ENCODE measurements at places on chromosomes 1 and 21. TPM values are rescaled to one million over a fixed set of nuclear protein-coding genes. Genes with fewer than 3 reads are reported as not detected.

DNA sequence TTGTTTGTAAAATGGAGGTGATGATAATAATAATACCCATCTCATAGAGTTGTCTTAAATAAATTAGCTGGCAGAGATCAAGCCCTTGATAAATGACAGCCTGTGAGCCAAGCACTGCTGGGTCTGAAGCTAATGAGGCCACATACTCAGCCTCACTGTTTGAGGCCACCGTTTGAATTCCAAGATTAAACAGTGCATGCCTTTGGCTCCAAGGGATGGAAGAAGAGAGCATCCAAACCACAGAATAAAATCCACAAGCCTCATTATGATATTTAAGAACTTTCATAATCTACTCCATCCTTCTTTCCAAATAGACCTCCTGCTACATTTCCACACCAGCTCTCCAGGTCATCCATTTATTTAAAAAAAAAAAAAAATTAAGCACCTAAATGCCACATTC is 29.0 kb downstream of the TGFBR3 start:
- no peak for DNase-seq

DNA sequence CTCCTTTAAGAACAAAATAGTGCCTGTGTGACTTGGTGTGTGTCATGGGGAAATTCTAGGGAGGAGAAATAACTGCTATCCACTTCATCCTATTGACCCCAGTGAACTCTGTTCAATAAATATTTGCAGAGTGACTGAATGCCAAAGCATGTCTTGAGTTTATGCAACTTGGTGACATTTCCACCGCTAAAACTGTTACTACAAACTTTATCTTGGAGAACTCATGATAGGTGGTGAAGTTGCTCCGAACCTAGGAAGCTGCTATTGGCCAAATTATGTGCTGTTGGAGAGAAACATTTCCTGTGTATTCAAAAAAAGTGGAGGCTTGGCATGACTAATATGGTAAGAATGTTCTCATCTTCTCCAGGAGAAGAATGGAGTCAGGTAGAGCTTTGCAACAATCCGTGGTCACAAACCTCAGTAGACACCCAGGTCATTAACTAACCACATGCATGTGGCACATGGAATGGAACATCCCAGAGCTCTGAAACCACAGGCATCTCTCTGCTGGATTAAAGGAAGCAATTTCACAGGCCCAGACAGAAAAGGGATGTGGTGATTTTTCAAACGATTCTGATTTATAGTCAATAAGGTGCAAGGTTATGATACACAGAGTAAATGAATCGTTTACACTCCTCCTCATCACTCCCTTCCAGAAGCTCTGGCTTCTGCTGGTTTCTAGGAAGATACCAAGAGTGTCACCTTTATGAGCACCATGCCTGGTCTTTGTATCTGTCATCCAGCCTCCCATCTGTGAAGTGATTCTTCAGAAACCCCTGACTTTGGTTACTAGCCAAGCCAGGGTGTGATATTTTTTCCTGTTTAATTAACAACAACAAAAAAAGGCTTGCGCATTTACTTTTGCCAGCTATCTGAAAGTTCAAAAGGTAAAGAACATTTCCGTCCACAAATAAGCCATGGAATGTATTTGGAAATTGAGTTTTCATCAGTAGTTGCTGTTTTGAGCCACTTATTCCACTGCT is 361.1 kb downstream of the TGFB2 start:
- no peak for DNase-seq

- no peak for DNase-seq
These were observed 6.9 kb upstream of the NUAK2 start for GRCh38 chr1:205328476-205328875.

DNA sequence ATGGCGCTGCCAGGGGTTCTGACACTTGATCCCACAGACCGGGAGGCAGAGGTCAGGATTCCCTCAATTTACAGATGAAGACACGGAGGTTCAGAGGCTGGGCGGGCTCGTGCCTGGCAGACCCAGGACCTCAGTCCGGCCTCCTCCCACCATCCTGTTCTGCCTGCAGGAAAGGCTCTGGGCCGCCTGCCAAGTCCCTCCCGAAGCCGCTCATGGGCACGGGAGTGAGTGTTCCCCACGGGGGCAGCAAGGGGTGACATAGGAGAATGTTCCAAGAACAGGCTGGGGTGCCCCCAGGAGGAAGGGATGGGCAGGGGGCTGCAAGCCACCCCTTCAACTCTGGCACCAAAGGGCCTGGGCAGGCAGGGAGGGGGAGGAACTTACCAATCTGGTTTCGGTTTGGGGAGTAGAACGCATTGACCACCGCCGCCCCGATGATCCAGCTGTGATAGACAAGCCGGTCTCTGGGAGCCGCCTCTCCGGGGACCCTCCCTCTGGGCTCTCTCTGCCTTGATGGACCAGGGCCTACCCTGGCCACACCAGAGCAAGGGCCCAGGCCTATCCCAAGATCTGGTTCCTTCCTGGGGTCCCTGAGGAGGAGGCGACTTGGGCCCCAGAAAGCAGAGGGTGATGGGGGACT is 7.5 kb downstream of the PRXL2B start:
- DNase-seq, result no peak

DNA sequence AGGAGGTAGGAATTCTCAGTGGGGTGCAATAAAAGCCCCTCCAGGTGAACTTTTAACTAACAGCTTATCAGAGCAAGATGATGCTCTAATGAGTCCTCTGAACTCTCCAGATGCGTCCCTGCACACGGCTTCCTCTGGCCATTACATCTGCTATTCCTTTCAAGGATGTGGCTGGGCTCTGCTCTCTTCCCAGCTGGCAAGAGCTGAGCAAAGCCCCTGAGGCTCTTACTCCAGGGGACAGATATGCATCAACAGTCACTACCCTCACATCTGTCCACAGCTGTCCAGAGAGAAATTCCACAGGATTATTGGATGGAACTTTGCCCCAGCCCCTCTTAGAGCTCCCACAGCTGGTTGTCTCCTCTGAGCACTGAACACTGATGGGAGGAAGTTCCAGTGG is 267.8 kb downstream of the C1orf94 start:
- no peak for DNase-seq

GRCh38 chr1:155650231-155650757 is 38.3 kb downstream of the YY1AP1 start:
- DNase-seq, result no peak

DNA sequence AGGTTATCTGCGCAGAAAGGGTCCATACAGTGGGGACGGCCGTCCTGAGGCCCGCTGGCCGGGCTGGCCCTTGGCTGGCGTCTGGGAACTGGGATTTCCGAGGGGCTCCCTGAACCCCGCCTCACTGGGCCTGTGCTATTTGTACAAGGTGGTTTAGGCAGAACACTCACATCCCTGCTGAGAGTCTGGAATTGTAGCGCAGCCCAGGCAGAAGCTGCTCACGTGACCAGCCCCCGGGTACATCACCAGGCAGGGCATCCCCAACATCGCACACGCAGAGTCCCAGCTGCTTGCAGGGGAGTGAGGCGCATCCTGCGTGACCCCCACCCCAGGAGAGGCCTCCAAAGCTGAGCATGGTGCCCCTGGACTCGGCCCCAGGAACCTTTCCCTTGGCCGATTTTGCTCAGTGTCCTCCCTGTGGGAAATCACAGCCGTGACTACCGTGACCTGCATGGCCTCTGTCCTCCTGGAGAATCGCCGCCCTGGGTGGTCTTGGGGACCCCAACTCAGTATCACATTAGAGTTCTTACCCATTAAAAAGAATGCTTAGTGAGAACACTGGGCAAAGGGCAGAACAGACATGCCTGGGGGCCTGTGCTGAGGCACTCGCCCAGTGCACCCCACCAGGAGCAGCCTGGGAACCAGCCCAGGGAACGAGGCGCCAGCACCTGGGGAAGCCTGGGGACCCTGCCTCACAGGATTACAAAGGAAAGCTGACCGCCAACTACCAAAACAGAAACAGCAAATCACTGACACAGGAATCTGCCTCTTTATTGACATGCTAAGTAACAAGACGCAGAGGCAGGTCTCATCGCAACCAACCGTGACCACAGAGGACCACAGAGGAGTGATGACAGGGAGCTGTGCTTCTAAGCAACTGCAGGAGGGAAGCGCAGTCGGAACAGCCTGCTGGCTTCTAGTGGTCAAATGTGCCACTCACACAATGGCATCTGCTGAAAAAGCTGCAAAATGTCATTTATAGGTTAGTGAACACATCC is 33.5 kb downstream of the UBE2G2 start:
- DNase-seq, result peak; percentile 68

GRCh38 chr1:24567792-24568388 is 12.0 kb downstream of the NCMAP start:
- DNase-seq, result no peak

DNA sequence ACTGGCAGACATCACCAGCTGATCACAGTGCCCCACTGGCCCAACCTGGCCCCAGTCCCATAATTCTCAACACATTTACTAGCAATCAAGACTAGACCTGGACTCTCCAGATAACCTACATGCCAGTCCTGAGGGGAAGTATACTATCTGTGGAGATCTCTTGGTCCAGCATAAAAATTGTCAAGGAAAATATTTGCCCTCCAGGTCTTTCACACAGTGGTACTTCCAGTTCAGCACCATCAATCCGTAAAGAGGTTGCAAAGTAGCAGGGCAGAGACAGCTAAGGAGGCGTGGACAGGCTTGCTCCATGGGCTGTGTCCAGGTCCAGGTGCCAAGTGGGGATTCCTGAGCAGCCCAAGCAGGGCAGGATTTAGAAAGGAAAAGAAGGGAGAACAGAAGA is 143.6 kb upstream of the BACE2 start:
- no peak for DNase-seq

- DNase-seq, result no peak
These were observed 67.1 kb downstream of the ZNF281 start for GRCh38 chr1:200342511-200343311.

DNA sequence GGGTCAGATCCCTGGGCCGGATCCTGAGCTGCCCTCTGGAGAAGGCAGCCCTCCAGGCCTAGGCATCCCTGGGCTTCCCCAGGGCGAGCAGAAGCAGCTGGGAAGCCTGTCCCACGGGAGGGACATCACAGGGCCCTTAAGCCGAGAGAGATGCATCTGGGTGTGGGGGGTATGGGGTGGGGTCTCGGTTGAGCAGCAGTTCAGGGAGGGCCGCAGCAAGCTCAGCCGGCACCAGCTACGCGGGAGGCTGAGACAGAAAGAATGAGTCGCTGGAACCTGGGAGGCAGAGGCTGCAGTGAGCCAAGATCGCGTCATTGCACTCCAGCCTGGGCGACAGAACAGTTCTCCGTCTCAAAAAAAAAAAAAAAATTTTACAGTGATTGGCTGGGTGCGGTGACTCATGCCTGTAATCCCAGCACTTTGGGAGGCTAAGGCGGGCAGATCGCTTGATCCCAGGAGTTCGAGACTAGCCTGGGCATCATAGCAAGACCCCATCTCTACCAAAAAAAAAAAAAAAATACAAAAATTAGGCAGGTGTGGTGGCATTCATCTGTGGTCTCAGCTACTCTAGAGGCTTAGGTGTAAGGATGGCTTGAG is 37.7 kb downstream of the RRP1 start:
- no peak for DNase-seq

GRCh38 chr1:66393586-66394287 is 140.2 kb upstream of the SGIP1 start:
- no peak for DNase-seq

GRCh38 chr21:37257511-37257966 is 9.6 kb downstream of the VPS26C start:
- no peak for DNase-seq

DNA sequence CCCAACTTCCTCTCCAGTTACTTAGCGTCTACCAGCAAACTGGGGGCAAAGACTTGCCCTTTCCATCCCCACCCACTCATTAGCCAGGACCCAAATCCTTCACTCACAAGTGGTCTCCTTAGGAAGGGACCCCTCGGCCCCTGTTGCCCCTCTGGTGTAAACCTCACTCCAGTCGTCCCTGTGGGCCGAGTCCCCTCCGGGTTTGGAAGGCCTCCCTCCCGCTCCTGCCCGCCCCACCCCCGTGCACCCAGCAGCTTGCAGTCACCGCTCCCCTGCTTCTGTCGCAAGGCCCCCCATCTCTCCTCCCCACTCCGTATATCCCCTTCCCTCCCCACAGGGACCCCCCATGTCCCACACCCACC is 1.2 kb downstream of the EFHD2 start:
- no peak for DNase-seq

- no peak for DNase-seq
These were observed 349.1 kb upstream of the FMN2 start for GRCh38 chr1:239742416-239743109.

- no peak for DNase-seq
These were observed 29.8 kb downstream of the ZYG11B start for GRCh38 chr1:52756020-52756419.

The PHACTR4 gene
- total RNA-seq, result 18.0 TPM

The MEF2D gene
- total RNA-seq, result 93.1 TPM

The AIRE gene
- total RNA-seq, result 0.11 TPM

The ZNF648 gene
- not detected for total RNA-seq

The ANKRD45 gene
- 0.32 TPM for total RNA-seq

The SLC5A9 gene
- 0.57 TPM for total RNA-seq

The SLC1A7 gene
- total RNA-seq, result 0.43 TPM

The PHC2 gene
- 101 TPM for total RNA-seq

The PAQR6 gene
- total RNA-seq, result 2.6 TPM
